Activated T-cell treated with anti-CD3 and anti-CD28 coated beads for 48 hours (primary cell): ENCODE measurements at places on chromosomes 16 and 17.

- DNase-seq, result no peak
These were observed 476 bp downstream of the KCNH4 start for GRCh38 chr17:42180411-42180921.

DNA sequence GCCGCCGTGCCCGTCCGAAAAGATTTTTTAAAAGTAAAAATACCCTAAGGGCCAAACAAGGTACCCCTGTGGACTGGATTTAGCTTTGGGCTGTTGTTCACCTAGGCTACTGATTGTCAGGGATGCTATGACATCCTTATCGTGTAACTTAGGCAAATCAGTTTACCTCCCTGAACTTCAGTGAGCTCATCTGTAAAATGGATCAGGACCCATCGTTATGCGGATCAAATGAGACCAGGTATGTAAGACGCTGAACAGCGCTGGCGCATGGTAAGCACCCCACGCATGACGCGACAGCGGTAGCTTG is 658 bp upstream of the ZNF771 start:
- no peak for DNase-seq

DNA sequence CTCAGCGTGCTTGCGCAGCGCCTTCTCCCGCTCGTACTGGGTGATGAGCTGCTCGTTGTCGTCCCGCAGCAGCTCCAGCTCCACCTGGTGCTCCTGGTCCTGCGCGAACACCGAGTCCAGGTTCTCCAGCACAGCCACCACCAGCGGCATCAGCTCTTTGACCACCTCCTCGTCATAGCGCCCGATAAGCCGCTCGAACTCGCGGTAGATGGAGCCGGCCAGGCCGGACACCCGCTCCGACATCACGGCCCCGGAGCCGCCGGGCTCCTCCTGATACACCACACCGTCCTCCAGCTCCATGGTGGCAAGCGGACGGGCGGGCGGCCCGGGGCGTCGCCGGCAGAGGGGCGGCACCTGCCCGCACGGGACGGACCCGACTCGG is 320 bp downstream of the SPAG9 start:
- peak; percentile 31 for DNase-seq

GRCh38 chr16:24490866-24491265 is 48.5 kb upstream of the RBBP6 start:
- DNase-seq, result no peak

DNA sequence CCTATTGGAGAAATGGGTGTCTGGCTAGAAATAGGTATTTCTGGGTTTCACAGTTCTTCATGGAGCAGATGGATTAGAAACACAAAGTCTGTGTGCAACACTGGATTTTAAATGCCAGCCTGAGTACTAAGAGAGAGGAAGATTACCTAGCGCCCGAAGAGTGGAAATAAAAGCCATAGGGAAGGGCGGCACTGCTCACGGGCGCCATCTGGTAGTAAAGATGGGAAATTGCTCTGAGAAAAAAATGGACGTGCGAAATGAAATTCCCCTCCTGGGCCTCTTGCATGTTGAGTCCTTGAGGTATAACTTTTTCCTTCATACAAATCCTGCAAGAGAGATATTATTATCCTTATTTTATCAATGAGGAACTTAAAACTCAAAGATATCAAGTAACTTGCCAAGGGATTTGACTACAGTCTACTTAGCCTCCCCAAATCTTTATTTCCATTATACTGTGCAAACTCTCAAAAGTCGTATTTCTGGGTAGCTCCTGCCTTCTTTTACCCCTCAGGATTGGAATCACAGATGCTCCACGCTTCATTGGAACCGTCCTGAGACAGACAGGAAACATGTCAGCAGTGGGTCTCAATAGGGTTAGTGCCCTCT is 72.8 kb downstream of the MMD start:
- peak; percentile 33 for DNase-seq

DNA sequence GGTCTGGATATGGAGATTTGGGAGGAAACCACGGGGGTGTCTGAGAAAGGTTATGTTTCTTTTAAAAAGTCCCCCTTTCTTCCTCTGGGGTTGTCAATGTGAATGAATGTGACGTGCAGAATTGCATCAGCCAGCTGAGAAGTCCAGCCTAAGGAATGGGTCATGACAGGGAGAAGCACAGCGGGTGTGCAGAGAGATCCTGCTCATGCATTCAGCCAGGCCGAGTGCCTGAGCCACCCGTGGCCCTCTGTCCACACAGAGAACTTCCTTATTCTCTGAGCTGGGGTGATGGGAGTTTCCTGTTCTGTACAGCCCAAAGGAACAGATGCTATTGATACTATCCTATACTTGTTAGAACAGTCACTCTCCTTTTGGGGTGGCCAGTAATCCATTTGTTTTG is 117.9 kb downstream of the CPPED1 start:
- no peak for DNase-seq

GRCh38 chr16:5225931-5226655 is 128.5 kb upstream of the EEF2KMT start:
- DNase-seq, result no peak

DNA sequence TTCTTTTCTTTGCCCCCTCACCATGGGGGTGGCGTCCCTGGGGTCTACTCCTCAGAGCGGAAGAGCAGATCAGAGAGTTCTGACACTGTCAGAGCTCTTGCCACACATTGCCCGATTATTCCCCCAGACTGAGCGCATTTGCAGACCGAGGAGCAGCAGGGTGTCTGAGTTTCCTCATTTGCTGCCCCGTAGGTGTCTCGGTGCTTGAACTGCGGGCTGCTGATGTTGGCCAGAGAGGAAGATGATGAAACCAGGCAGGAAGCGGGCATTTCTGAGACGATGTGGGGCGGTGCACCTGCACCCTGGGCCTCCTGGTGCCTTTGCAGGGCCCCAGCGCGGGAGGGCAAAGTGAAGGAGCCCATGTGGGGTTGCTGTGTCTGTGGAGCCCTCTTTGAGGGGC is 55.2 kb downstream of the ARSG start:
- peak; percentile 69 for DNase-seq

- DNase-seq, result no peak
These were observed 56.8 kb upstream of the SCNN1B start for GRCh38 chr16:23245268-23245667.

DNA sequence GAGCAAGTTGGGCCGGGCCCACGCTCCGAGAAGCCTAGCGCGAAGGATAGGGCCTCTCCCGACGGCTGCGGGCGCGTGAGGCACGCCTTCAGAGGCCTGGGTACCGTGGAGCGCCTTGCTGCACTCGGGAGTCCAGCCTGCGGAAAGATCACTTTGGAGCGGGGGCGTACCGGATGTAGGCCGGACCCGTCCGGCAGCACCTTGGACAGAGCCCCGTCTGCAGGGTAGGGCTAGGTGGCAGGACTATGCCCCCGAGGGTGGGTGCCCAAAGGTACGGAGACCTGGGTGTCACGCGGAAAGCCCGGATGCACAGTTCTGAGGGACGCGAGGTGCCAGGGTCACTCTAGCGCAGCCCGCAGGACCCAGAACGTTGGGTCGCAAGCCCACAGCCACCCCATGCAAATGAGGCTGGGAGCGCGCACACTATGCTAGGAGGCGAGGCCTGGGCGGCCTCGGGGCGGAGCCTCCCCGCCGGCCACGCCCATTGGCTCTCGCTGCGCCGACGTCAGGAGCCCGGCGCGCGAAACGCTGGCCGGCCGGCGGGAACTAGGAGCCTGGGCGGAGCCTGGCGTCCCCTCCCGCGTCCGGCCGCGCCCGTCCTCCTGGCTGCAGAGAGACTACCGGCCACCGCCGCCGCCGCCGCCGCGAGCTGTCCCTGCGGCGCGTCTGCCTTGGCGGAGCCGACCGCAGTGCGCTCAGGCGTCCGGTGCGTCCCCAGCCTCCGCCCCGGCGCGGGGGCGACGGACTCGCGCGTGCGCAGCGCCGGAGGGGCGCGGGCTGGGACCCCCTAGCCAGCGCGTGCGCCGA is at the start of gene PAQR4:
Gene PAQR4, plus strand, starts transcription at position 611 of the 807 bp plus-strand sequence. CDS start 327 bp downstream, outside the sequence.
- DNase-seq, result peak; percentile 88

DNA sequence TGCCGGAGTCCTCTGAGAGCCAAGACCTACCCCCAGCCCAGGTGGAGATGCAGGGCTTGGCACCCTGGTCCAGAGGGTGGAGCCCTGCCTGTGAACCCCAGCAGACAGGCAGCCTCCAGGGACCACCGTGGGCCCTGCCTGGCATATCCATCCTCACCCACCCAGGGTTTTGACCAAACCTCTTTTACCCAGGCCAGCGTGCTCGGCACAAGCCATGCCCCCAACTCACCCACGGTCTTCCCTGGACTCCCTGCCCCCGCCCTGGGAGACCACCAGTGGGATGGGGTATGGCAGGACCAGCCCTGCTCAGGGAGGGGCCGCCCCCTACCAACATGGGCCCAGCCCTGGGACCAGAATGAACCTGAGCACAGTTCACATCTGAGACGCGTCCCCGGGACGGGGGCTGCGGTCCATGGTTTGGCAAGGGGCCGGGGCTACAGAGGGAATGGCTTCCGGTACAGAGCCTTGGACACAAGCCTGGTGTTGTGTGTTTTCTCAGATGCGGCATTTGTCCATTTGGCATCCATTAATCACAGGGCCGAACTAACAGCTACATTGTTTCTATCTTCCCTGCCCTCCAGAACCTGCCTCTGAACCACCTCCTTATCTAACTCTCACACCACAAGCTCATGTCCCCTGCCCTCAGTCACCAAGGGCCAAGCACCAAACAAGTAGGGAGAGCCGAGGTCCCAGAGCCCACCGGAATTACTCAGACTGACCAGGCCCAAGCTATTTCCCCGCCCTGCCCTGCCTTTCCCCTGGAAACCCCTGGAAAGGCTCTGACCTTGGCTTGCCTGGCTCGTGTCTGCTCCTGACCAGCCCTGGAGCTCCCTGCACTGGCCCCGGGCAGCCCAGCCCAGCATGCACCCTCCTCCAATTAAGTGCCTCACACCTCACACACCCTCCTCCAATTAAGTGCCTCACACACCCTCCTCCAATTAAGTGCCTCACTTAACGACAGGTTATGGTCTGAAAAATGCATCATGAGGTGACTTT is 14.1 kb downstream of the HS3ST6 start:
- no peak for DNase-seq

- DNase-seq, result no peak
These were observed 9.9 kb upstream of the ADGRG1 start for GRCh38 chr16:57618296-57619132.
